Posterior cingulate gyrus (tissue), 11 donors: ENCODE measurements at places on chromosomes 1 and 21.

GRCh38 chr21:41800425-41801320, 33.8 kb upstream of the RIPK4 start:
- no peak for DNase-seq

DNA sequence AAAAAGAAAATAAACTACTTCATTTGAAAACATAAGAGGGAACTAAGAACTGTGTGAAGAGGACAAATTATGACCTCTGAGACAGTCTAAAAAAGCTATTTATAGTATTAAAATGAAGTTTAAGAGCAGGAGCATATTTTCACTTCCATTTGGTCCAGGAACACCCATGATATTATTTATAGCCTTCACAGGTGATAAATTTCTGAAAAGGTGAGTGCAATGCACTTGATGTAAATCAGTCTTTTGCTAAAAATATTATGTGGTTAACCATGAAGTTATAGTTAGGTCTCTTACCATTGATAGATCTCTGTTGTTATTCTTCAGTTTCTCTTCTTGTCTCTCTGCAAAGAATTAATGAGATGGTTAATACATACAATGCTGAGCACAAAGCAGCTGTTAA, 14.7 kb downstream of the TMCO1 start:
- DNase-seq, result no peak

- DNase-seq, result no peak
Observed at GRCh38 chr1:68442822-68443556, 6.8 kb downstream of the RPE65 start.

- DNase-seq, result no peak
Observed at GRCh38 chr1:18934205-18935000, 22.1 kb downstream of the IFFO2 start.

GRCh38 chr1:76230842-76231281, 156.3 kb downstream of the ST6GALNAC3 start:
- DNase-seq, result no peak

DNA sequence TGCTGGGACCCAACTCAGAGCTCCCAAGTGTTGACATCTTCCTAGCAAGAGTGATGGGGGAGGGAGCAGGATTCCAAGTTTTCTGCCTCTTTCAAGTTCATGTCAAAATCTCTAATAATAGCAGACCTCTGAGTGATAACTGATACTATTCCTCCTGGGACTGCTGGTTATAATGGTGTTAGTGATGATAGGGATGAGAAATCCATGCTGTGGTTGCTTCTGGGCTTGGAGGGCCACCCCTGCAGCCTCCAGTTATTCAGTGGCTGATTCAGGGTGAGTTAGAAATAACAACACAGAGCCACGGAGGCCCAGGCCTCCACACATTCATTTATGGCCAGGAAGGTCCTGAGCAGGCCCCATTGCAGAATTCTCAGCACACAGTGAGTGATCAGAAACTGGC, 40.6 kb upstream of the ARTN start:
- DNase-seq, result no peak

DNA sequence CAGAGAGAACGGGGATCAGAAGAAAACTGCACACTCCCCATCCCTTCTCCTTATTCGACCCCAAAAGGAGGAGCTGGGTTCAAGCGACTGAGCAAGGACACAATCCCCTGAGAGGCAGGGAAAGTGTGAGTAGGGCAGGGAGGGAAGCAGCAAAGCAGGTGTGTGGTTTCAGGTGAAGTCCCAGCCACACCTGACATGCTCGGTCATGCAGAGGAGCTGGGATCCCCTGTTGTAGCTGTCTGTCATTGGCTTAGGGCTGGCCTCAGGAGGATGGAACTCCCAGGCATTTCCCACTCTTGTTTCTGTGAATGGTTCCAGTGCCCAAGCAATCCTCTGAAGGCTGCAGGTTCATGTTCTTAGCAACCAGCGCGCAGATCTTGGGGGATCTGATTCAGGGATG, 150.7 kb downstream of the DSCAM start:
- DNase-seq, result no peak

- DNase-seq, result no peak
Observed at GRCh38 chr1:193102662-193103061, 2.6 kb downstream of the GLRX2 start.

DNA sequence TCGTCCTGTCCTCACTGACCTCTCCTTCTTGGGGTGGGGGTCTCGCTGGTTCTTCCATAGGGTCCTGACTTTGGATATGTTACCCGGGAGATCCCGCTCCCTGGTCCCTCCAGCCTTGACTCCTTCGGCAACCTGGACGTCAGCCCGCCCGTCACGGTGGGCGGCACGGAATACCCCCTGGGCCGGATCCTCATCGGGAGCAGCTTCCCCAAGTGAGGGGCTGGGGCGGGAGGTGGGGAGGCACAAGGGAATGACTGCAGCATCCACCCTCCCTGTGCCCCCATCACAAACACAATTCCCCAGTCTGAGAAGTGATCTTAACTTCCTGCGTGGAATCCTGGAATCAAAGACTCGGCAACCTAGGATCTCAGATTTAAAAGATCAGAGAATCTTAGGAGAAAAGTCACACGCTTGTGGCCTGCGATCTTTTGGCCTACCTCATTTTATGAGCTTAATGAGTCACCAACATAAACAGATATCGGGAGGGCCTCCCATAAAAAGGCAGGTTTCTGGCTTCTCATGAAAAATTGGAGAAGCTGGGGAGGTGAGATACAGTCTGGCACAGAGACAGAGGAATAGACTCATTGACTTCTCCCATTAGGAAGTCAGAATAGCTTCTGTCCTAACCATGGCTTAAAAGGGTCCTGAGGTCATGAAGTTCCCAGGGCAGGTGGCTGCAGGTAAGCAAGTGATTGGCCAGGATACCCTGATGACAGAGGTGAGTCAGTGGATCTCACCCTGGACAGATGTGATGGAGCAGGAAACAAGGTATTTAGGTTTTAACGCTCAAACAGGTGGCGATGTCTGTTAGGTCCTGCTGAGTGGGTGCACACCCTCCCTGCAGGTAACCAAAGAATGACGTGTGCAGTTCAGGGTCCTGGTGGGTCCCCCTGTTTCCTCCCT, 15.9 kb upstream of the PADI3 start:
- no peak for DNase-seq

GRCh38 chr1:220902916-220903315, 23.7 kb downstream of the HLX start:
- DNase-seq, result no peak

DNA sequence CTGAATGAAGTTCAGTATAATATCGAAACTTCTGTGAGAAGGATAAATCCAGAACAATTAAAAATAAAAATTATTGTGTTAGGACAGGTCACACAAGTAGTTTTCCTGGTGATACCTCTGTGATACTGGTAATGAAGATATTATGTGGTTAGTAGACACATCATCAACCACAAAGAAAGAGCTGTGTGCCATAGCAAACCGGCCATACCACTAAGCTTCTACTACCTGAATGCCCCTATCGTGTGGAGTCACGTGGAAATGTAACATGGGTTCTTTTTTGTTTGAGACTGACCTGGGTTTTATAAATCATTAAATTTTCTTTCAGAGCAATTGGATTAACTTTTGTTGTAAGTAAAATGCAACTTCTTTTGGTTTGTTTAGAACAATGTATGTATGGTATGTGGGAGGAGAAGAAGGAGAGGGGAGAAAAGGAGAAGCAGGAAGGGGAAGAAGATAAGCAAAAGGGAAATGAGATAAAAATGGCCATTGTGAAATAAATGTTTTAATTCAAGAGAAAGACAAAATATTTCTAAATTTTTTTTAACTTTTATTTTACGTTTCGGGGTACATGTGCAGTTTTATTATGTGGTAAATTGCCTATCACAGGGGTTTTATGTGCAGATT, 58.2 kb upstream of the LRRC8B start:
- DNase-seq, result no peak

- DNase-seq, result no peak
Observed at GRCh38 chr1:181141431-181141910, 53.0 kb downstream of the IER5 start.

DNA sequence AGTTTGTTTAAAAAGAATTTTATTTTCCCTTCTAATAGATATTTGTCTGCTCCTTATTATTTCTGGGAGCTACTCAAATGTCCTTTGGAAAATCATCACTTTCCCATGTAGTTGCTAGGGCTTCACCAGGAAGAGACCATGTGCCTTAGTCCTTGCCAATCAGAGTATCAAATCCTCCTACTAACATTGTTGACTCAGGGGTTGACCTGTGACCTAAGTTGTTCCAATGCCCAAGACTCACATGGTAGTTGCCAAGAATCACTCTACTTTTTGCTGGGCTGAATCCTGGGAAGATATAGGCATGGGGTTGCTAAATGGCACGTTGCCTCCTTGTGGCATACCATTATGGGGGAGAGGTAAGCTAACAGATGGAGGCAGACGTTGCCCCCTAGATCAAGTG, 58.2 kb upstream of the FOXD3 start:
- no peak for DNase-seq

GRCh38 chr1:182357913-182358312, 33.7 kb downstream of the GLUL start:
- no peak for DNase-seq

- no peak for DNase-seq
Observed at GRCh38 chr1:107776900-107777663, 187.9 kb downstream of the VAV3 start.
